ENCODE measurements at places on chromosomes 1 and 21.

GRCh38 chr1:160742428-160743127 is 3.5 kb downstream of the SLAMF7 start:
- no peak for DNase-seq

- no peak for DNase-seq
Observed at GRCh38 chr1:190908246-190908645, 430.6 kb upstream of the BRINP3 start.

GRCh38 chr1:212671342-212672031 is 28.2 kb downstream of the BATF3 start:
- DNase-seq: no peak

DNA sequence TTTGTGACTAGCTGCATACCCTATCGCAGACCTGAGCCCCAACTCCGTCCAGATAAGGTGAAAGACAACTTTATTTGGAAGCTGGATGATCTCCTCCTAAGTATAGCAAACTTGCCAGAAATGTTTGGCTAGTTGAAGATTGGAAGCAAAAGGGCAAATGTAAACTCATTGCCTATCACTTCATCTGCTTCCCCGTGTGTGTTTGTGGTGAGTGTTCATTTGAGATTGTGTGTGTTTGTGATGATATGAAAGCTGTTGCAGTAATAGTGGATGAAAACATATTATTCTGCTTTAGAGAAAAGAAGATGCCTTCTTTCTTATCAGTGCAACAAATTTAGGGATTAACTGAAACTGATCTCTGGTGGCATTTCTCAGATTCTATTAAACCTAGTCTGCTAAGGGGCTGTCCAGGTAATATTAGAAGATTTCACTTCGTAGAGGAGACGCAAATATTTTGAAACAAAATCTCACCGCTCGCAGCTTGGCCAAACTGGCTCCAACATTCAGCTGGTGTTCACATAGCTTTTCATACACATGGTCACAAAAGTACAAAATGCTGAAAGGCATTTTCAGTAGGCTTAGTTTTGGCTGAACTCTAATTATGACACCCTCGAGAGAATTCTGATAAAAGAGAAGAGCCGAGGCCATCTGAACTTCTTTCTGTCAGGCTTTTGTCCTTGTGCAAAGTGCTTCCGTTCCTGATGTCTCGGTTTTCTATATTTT is 1.1 kb downstream of the TBX19 start:
- no peak for DNase-seq

DNA sequence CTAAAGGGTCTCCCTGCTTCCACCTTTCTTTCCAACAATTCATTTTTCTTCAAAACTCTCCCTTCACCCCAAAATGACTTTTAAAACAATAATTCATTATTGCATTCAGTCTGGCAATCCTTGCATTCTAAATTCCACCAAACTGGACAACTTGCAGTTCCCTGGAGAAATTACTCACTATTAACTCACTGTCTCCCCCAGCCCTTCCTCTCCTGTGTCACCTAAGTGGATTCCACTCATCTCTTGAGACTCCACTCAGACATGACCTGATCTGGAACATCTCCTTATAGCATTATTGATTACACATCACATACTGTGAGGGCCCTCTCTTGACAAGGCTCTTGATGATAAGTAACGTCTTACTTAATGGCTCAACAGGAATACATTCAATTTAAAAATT is 257.1 kb downstream of the BRINP2 start:
- no peak for DNase-seq

GRCh38 chr1:11328444-11328843 is 55.4 kb downstream of the UBIAD1 start:
- no peak for DNase-seq

All from HepG2 (cell line).